ENCODE measurements at places on chromosomes 13 and 19. TPM values are rescaled to one million over a fixed set of nuclear protein-coding genes. Genes with fewer than 3 reads are reported as not detected.

APC2 gene
- 0.29 TPM for total RNA-seq

GRCh38 chr19:56134654-56134921 lies 6.5 kb upstream of the ZNF444 start:
- no peak for DNase-seq

COG6 gene
- total RNA-seq, result 30.0 TPM

DNA sequence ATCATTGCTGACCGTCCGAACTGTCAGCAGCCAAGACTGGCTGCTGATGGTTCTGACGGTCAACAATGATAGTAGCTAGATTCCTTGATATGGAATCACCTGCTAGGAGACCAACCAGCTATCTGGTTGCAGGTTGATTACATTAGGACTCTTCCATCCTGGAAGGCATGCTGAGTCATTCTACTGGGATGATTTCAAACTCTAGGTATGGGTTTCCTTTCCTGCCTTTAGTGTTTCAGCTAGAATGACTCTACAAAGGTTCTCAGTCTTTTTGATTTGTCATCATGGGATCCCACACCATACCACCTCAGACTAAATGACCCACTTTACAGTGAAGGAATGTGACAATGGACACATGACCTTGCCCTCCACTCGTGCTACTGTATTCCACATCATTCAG lies 138.1 kb upstream of the KL start:
- DNase-seq, result no peak
